ENCODE measurements at places on chromosomes 2 and 18. TPM values are rescaled to one million over a fixed set of nuclear protein-coding genes. Genes with fewer than 3 reads are reported as not detected.

FIGN gene
- total RNA-seq, result 12.4 TPM

DNA sequence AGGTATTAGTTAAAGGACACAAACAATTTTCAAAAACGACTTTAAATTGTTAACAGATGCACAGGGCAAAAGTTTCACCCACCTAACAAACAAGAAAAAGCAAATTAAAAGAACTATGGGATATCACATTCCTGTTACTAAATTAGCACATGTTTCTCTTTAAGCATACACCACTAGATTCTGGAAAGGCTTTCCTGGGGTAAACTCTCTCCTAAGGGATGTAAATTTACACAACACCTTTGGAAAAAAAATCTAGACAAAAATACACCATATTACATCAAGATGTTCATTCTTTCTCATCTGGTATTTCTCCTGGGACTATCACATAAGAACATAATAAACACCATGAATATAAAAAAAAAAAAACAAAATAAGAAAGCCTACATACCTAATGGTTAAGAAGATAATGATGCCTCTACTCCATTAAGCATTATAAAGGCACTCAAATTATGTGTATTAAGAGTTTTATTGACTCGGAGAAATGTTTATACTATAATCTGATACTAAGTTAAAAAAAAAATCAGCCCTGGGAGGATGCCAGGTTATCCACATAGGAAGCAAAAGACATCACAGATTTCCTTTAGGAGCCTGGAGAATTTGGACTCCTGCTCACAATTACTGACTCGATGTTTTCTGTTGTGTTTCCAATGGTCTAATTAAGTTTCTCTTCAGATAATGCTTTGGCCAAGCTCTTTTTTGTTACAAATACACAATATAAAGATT is 82.8 kb upstream of the AFF3 start:
- H3K4me3 ChIP-seq, result no peak overlapping the region
- no peaks in the 10 kb centered on the region for H3K36me3 ChIP-seq
- H3K27ac ChIP-seq, result no peak overlapping the region
- DNase-seq, result no peak

GRCh38 chr18:24136967-24137373 is 1.9 kb upstream of the CABYR start:
- no peak overlapping the region for H3K27ac ChIP-seq
- DNase-seq, result no peak
- H3K4me3 ChIP-seq, result no peak overlapping the region
- H3K36me3 ChIP-seq, result peaks cover 16% of the 10 kb centered on the region

DNA sequence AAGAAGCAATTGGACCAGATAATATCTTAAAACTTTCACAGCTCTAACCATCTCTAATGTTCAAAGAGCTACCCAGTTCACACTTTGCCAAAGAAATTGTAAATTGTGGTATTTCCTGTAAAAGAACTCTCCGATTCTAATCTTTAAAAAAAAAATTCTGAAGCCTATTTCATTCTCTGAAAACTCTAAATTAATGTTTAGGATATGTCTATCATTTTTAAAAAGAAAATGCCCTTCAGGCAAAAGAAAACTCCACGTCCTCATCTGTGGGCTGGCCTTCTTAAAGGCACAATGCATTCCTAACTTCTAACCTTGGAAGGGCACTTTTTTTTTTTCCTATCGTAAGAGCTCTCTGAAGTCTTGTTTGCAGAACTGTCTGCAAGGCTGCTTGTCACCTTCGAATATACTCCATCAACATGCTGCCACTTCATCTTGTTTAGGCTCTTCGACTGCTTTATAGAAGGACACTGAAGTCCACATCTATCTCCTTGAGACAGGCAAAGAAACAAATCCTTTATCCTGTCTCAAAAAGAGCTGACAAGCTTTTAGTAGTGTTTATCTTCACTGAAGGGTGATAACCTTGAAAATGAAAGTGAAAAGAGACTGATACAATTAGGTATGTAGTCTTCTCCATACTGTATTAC is 124.3 kb upstream of the SLC39A10 start:
- no peak overlapping the region for H3K27ac ChIP-seq
- H3K4me3 ChIP-seq, result no peak overlapping the region
- peaks cover 16% of the 10 kb centered on the region for H3K4me1 ChIP-seq
- DNase-seq, result no peak
- no peaks in the 10 kb centered on the region for H3K27me3 ChIP-seq
- H3K36me3 ChIP-seq, result no peaks in the 10 kb centered on the region

Measured in heart left ventricle (tissue), 16 donors.